ENCODE measurements at places on chromosomes 1 and 21.

GRCh38 chr1:50421366-50421748 lies 1.9 kb downstream of the DMRTA2 start:
- no peak for DNase-seq

DNA sequence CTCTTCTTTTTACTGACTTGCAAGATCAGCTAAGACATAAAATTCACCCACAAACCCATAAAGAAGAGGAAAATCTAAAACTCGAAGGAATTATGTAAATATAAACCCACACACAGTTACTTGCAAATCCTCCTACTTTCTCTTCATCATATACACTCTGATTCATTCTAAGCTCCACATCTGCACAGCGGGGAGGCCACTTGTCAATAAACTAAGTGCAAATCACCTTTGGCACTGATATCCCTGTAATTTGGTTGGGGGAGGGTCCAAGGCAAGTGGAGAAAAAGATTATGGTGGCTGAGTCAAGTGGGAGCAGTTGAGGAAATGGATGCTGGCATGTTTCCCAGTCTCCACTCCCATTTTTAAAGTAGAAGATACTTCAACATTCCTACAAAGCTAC lies 596.5 kb downstream of the MATN1 start:
- no peak for DNase-seq

GRCh38 chr21:35222541-35222941 lies 173.4 kb upstream of the RUNX1 start:
- no peak for DNase-seq

DNA sequence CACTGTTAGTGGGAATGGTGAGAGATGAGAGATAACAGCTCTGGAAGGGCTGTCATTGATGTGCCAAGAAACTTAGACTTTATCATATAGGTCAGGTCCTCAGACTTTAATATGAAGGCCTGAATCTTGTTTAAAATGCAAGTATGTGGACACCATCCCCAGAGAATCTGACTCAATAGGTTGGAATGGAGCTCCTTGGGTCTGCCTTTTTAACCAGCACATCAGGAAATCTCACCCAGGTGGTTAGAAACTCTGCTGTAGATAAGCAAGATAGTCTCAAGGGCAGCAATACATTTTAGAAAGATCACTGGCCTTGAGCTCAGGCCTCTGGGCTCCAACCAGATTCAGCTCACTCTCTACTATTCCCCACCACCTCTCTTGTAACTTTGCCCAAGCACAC lies 180.4 kb downstream of the SLC44A5 start:
- no peak for DNase-seq

- peak; percentile 25 for DNase-seq
Measured at GRCh38 chr1:64933296-64934070, 32.9 kb downstream of the JAK1 start.

GRCh38 chr1:41363591-41364320 lies 2.5 kb downstream of the FOXO6 start:
- no peak for DNase-seq

- DNase-seq = no peak
Measured at GRCh38 chr1:186188736-186189135, 186.3 kb downstream of the TPR start.

DNA sequence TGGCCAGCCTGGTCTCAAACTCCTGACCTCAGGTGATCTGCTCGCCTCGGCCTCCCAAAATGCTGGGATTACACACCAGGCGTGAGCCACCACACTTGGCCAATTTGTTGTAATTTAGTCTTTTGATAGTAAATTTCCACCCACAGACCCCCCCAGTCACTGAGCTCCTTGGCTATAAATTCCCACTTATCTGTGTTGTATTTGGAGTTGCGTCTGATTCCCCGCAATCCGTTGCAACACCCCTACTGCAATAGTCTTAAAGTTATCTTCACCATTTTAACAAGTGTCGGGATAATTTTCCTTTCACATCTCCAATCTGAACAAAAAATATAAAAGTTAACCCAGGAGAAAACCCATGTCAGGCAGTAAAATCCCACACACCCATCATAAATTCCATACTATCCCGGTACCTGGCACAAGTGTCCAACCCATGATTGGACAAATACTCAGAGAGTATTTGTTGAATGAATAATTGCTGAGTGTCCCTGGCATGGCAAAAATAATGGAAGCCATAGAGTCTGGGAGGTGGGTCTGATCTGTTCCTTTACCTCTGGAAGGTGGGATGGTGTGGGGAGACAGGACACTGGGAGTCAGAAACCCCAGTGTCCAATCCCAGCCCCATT lies 9.3 kb upstream of the CNR2 start:
- no peak for DNase-seq

- DNase-seq = no peak
Measured at GRCh38 chr1:10903821-10904220, 107.4 kb upstream of the CASZ1 start.

GRCh38 chr21:45072738-45073300 lies 1.6 kb upstream of the ADARB1 start:
- DNase-seq = no peak

GRCh38 chr1:58903514-58904298 lies 119.9 kb upstream of the JUN start:
- peak; percentile 80 for DNase-seq

GRCh38 chr1:25082216-25082899 lies 149.9 kb downstream of the SYF2 start:
- DNase-seq = no peak

GRCh38 chr1:115640384-115640783 lies 1.4 kb upstream of the VANGL1 start:
- no peak for DNase-seq

DNA sequence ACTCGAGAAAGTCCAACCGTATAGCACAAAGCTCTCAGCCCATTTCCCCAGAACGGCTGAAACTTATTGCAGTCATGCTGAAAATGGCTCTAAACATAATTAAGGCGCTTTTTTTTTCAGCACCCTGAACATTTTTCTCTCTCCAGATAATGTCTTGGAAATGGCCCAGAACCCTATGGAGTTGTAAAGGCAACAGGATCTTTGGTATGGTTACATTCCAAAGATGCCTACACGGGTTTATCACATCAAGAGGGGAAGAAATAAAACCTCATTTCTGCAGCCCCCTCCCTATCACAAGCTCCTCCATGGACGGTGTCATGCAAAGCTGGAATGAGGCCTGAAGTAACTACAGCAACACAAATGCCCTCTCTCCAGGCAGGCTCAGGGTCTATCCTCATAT lies 126.4 kb upstream of the GALNT2 start:
- no peak for DNase-seq

DNA sequence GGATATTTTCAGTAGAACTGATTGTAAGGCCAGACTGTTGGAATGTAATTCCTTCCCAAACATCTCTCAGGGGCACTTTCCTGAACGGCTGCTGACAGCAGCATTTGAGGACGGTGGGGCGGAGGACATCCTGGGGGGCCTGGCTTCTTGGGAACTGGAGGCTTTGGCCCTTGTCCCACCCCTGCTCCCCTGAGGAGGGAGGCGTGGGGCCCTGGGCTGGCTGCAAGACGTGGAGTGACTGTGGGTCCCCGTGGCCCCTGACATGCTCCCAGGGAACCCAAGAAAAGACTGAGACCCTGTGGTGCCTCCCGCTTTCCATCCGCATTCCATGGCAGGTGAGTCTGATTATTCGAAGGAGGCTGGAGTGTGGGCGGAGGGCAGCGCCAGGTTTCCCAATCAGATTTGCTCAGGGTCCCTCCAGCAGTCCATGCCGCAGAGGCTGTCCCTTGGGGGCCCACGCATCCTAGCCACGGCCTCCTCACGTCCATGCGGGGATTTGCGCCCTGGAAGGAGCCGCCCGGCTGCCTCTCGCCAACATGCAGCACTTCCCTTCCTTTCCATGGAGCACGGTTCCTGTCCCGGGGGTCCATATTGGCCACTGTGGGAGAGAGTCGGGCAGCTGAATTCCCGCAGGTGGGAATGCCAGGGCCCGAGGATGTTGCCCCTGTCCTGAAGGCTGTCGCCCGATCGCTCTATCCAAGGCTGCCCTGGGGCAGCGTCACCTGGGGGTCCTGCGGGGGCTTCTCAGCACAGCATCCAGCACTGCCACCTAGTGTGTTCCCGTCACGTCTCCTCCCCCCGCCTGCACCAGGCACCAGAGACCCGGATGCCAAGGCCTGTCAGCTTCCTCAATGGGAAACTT lies 69.0 kb downstream of the FAAP20 start:
- DNase-seq = no peak
